ENCODE measurements at places on chromosomes 2 and 18.

DNA sequence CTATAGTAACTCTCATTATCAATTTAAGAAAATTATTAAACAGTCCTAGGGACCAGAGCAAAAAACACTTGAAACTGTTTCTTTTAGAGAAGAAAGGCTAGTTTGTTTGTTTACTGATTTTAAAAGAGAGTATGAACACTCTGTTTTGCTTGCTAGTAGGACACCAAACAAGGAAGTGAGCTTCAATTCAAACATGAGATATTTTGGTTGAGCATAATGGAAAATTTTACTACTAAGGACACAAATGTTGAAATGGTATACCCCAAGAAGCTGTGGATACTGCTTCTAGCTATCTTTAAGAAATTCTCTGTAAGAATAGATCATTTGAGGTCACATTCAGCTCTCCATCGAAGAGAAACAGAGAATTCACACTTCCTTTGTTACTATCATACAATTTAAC is 216.3 kb upstream of the SMAD7 start:
- DNase-seq = no peak

DNA sequence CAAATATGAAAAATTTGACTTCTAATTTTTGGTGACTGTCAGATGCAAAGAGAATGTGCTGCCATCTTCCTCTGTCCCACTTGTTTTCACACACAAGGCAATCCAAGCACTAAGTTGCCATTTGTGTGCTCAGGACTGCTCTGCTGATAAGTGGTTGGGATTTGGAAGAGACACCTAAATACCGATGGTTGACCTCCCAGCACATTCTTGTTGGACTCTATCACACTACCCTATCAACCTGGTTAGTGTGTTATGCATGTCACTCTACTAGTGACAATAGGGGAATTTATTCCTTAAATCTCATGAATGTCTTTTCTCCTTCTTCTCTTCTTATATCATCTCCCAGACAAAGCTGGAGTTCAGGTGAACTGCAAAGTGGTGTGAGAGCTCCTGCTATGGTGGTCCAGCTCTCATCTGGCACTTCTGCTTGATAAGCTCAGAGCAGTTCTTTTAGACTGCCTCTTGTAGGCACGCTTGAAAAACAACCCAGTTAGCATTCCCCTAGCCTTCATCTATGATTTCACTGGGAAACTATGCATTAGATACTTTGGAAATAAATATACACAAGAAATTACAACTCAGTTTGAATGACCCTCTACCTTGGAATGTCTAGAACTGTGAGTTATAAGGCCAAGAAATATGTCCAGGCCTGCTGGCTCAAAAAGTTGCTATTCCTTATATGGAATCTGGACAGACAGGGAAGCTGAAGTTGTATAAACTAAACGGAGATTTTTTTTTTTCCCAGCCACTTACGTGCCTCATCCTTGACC is 404.8 kb downstream of the MEIS1 start:
- no peak for DNase-seq

DNA sequence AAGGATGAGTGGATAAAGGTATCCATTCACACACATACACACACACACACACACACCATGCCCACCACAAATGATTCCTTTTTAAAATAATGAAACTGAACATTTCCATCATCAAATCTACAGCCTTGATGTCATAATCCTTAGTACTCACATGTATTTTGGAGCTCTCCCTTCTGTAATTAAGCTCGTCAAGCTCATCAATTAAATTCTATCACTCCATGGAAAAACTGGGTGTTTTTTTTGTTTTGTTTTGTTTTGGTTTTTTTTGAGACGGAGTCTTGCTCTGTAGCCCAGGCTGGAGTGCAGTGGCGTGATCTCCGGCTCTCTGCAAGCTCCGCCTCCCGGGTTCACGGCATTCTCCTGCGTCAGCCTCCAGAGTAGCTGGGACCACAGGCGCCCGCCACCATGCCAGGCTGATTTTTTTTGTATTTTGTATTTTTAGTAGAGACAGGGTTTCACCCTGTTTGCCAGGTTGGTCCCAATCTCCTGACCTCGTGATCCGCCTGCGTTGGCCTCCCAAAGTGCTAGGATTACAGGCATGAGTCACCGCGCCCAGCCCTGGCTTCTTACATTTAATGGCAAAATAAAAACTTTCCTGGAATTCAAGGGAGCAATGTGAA is 78.6 kb upstream of the RGPD4 start:
- DNase-seq = no peak

DNA sequence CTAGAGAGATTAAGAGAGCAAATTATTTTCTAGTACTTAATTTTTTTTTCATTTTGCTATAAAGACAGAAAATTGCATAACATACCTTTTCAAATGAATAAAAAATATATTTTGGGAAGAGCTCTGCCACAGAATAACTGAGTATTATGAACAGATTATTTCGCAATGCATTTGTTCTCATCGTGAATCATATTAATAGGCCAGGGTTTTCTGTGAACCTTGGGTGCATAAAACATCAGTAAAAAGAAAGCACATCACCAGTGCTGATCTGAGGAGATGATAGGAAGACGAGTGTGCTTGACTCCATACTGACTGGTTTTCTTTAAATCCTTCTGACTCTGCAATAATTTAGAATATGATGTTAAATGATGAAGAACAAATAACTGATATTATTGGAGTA is 409.1 kb downstream of the CPS1 start:
- DNase-seq = no peak

DNA sequence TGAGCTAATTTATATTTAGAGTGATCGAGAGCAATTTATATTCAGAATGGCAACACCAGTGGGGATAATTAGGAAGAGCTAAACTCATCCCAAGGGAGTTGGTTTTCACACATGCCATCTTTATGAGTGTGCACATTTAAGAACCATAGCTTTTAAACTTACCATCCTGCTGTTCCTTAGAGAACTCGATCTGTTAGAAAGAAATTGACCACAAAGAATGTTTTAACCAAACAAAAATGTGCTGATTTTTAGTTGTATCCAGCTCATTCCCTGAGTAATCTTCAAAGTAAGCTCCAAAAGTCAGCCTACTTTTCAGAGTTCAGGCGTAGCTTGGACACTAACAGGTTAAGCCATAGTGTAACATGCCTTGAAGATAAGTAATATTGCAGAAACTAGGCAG is 12.6 kb downstream of the MYL1 start:
- no peak for DNase-seq

- DNase-seq = no peak
Observed at GRCh38 chr2:197433780-197434438, 919 bp downstream of the SF3B1 start.

- peak; percentile 25 for DNase-seq
Observed at GRCh38 chr18:55477499-55477859, 110.5 kb downstream of the TCF4 start.

DNA sequence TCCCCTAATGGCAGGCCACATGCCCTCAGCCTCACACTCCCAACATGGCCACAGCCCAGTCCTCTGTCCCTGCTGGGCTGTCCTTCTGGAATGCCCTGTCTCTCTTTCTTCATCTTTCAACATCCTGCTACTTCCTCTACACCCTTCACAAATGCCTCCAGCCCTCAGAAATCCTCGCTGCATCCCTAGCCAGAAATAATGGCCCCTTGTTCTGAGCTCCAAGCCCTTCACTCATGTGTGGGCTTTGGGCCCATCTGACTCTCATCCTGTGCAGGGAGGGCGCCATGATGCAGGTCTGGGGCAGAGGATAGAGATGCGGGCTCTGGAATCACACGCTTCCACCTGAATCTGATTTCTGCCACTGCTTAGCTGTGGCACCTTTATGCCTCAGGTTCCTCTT is 181.9 kb downstream of the TNS1 start:
- DNase-seq = no peak

GRCh38 chr2:218264773-218265561 is 4.2 kb downstream of the GPBAR1 start:
- no peak for DNase-seq

- no peak for DNase-seq
Observed at GRCh38 chr2:65130664-65131175, 814 bp upstream of the RAB1A start.

DNA sequence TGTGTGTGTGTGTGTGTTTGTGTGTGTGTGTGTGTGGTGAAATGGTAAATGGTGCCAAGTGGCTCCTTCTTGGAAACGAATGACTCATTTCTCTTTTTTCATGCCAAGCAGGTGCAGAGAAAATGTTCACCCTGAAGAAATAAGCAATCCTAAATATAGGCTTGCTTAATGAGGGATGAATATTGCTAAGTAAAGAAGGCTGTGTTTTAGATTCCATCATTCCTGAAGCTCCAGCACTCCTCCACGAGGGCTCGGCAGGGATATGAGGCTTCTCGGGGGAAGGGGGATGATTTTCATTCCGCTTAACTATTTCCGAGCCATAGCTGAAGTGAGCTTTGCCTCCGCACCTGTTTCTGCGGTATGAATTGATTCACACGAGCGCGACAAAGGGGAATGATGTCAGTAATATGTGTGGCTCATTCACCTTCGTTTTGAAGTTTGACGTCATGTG is 72.9 kb downstream of the TSN start:
- DNase-seq = no peak

- DNase-seq = no peak
Observed at GRCh38 chr18:53943326-53943860, 281.1 kb downstream of the MBD2 start.

GRCh38 chr18:52596748-52597435 is 256.9 kb downstream of the DCC start:
- no peak for DNase-seq

DNA sequence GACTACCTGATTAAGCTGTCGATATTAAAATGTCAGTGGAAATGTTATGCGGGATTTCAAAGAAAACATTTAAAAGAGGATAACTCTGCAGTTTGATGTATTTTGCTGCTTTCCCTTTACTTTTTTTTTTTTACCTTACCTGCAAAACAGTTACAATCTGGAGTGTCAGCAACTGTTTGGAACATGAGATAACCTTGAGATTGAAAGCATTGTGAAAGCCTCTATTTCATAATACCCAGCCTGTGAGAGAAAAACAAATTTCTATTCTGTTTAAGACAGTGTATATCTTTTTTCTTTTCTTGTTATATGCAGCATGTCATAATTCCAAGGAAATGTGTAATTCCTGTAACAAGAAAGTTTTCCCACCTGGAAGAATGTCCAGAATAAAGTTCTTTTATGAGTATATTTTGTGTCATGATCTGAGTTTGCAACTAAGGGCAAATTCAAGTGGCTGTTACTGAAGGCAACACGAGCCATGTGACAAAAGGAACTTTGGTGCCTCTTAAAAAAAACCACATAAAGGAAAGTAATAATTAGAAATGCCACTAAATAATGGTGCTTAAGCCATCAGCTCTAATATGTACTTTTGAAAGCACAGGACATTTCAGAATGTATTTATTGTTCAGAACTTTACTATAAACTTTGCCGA is 297.0 kb upstream of the DSEL start:
- no peak for DNase-seq

- no peak for DNase-seq
Observed at GRCh38 chr2:181991171-181991885, 5.7 kb downstream of the PPP1R1C start.

DNA sequence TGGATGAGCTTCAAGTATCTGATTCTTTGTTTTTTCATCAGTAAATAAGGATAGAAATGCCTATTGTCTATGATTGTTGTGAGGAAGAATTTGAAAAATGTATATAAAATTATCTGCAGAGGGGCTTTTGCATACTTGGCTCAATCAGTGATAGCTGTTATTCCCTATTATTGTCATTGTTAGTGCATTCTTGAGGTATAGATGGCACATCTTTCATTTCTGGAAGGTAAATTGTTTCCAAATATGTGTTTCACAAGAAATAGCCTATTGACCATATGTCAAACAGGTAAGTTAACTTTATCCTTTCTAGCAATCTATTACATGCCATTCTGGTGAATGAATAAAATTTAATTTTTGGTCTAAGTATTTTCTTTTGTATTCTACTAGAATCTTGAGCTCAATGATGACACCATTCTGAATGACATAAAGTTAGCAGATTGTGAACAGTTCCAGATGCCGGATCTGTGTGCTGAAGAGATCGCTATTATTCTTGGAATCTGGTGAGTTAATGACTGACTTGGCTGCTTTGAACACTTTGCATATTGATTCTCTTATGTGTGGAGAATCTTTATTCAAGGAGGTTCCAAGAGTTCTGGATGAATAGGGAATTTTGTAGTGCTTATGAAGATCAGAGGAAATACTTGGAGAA is 44.2 kb downstream of the TTC27 start:
- no peak for DNase-seq

- DNase-seq = no peak
Observed at GRCh38 chr18:78238404-78239089, 741.1 kb upstream of the SALL3 start.

GRCh38 chr2:203596183-203596582 is 61.1 kb upstream of the RAPH1 start:
- DNase-seq = no peak

DNA sequence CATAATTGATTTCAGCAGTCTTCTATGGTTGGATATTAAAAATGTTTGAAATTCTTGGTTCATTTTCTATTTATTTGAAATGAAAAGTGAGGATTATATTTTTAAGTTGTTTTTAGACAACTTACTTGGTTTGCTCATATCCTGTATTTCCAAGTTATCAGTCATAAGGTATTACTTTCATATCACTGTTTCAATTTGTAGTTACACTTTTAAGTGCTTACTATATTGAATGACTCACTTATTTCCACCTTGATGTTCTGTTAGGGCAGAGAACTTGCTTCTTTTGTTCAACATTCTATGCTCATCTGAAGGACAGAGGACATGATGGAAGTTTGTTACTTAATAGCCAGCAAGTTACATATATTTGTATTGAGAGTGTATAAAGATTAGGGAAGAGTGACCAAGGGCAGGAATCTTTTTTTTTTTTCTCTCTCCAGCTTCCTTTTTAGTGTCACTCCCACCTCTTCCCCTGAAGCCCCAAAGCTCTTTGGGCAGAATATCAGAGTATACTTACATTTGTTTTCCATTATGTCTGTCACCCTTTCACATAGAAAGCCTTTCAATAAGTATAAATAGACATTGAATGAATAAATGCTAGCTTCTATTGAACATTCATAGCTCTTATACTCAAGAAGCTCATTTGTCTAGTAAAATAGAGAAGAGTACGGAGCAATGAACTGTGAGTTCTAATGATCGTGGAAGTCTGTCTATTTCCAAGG is 28.1 kb downstream of the PIK3C3 start:
- no peak for DNase-seq
